Esophagus muscularis mucosa (tissue), 4 donors: ENCODE measurements at places on chromosomes 11 and 22. TPM values are rescaled to one million over a fixed set of nuclear protein-coding genes. Genes with fewer than 3 reads are reported as not detected.

The CD6 gene
- total RNA-seq, result 1.3 TPM

The C11orf21 gene
- 1.2 TPM for total RNA-seq

The SYCE3 gene
- total RNA-seq, result not detected

The OR5P2 gene
- not detected for total RNA-seq

DNA sequence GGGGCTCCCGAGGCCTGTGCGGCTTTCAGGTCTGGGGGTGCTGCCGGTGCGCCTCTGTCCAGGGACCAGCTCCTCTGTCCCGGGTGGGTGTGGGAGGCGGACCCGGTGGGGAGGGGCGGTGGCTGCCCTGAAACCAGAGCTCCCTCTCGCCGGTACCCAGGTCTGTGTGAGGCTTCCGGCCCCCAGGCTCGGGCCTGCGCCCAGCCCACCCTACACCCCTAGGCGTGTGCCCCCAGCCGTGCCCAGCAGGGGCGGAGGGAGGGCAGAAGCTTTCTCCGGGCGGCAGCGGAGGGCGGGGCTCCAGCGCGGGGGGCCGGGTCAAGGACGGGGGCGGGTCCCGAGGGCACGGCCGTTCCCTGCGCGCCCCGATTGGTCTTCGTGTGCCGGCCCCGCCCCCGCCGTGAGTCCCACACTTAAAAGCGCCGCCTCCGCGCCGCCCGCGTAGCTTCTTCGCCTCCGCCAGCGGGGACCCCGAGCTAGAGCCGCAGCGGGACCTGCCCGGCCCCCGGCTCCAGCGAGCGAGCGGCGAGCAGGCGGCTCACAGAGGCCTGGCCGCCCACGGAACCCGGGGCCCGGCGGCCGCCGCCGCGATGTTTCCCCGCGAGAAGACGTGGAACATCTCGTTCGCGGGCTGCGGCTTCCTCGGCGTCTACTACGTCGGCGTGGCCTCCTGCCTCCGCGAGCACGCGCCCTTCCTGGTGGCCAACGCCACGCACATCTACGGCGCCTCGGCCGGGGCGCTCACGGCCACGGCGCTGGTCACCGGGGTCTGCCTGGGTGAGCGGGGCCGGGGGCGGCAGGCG lies 616 bp downstream of the PNPLA2 start:
- DNase-seq, result peak; percentile 96

GRCh38 chr11:64867748-64868462 lies 10.5 kb downstream of the EHD1 start:
- DNase-seq, result no peak

DNA sequence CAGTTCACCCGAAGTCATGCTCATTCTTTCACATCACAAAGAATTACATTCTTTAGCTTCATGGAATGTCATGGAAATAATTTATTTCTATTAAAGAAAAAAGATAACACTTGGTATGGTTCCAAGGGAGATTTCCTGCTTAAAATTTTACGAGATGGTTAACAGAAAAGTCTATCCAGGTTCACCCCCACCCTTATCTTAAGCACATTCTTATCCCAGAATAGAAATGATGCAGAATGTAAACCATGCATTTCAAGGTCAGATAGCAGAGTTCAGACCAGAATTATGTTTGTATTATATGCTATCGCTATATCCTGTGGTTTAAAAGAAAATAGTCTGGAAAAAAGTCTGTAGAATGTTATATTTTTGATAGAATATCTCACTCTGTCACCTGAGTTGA lies 58.7 kb downstream of the GAS2 start:
- no peak for DNase-seq

GRCh38 chr11:20840341-20840740 lies 171.0 kb downstream of the NELL1 start:
- no peak for DNase-seq

- DNase-seq, result no peak
These were observed 32.5 kb upstream of the CFAP300 start for GRCh38 chr11:102014756-102015155.

- DNase-seq, result no peak
These were observed 59.5 kb downstream of the TTC17 start for GRCh38 chr11:43418197-43418596.

DNA sequence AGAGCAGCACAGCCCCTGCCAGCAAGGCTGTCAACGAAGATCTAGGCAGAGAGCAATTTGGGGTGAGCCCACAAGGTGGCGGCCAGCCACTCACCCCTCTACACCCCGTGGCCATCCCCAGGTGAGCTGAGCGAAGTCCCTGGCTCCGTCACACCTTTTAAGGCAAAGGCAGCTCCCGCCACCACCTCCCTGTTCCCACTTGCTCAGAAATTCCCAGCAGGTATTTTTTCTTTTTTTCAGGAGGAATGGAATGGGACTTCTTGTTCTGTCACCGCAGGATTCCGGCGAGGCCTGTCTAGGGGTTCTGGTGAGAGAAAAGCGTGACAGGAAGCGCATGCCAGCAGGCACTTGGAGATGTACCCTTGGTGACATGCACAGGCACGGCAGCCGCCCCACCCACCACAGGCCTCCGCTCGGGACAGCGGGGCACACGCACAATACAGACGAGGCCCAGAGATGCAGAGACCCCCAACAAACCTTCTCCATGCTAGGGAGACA lies 10.0 kb downstream of the RPL3 start:
- no peak for DNase-seq

DNA sequence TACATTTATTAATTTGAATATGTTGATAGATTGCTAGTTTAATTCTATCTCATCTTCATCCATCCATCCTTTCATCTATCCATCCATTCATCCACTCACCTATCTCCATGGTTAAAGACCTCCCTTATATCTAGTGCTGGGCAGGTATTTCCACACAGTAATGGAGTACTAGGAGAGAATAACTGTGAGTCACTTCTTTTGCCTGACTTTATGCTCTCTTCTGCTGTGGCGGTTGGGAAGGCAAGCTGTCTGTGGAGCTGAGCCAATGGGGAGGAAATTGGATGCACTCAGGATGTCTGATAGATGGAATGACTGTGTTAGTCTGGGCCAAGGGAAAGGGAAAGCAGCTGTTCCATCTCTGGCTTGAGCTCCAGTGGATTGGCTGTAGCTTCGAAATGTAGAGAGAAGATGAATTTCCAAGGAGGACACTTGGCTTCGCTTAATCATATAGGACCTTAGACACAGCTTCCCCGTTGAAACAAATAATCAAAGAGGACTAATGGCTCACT lies 60.3 kb downstream of the NELL1 start:
- DNase-seq, result no peak

DNA sequence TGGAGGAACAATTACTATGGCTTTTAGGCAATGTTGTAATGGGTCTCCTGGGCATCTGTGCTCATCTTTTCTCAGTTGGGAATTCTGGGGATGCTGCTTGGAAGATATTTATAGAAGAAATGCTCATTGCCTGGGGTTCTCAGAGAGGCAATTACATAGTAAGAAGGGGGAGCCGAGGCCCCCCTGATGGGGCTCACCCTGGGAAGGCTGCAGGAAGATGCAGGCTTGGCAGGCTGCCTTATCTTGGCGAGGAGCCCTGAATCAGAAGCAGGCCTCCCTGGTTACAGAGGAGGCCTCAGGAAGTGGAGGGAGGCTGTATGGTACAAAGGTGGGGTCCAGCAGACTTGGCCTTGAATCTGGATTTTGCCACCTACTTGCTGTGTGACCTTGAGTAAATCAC lies 60.6 kb upstream of the CRYBB3 start:
- no peak for DNase-seq

GRCh38 chr11:42674436-42674835 lies 637.4 kb upstream of the API5 start:
- no peak for DNase-seq

DNA sequence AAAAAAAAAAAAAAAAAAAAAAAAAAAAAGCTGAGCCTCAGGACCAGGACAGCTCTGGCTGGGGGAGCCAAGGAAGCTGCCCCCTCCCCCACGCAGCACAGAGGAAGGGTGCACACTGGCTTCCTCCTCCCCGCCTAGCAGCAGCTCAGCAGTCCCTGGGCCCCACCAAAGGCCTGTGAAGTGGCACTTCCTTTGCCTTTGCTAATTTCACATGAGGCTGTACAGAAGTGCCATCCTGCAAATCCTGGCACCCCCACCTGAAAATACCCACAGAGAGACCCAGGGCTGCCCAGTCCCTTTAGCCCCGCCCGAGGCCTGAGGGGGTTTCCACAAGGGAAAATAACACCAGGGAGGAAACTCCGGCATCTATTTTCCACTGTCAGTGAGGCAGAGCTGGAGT lies 3.9 kb downstream of the RHOG start:
- DNase-seq, result no peak

GRCh38 chr11:2591805-2592204 lies 108.0 kb downstream of the KCNQ1OT1 start:
- DNase-seq, result no peak

DNA sequence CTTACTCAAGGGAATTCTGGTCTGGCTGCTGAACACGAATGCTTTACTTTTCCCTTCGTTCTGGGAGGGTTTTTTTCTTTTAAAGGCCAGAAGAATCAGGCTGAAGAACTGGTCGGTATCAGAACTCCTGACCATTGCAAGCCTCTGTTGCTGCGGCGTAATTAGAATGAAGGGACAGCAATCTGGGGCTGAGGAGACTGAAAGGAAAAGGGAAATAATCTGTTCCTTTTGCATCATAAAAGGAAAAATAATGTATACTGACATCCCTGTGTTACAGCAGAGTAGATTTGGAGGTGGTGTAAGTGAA lies 670 bp downstream of the SC5D start:
- no peak for DNase-seq

- DNase-seq, result no peak
These were observed 418.2 kb downstream of the METTL15 start for GRCh38 chr11:28526406-28526751.

GRCh38 chr11:74574563-74574962 lies 17.8 kb upstream of the POLD3 start:
- no peak for DNase-seq

- DNase-seq, result no peak
These were observed 69.6 kb upstream of the TEAD1 start for GRCh38 chr11:12604557-12605153.

DNA sequence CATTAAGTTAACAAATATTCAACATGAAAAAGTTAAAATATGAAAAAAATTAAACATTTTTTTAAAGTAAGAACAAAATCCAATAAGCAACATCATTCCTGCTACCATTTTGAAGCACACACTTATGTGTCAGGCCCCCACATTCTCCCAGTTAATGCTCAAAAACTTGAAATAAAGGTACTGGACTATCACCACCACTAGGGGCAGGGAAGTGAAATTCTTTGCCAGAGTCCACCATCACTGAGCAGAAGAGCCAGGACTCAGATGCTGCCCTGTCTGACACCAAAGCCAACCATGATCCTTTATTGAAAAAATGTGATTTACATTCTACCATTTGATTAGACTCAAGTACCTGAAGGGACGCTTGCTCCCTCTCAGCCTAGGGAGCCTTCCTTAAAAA lies 39.1 kb downstream of the PITPNB start:
- no peak for DNase-seq

DNA sequence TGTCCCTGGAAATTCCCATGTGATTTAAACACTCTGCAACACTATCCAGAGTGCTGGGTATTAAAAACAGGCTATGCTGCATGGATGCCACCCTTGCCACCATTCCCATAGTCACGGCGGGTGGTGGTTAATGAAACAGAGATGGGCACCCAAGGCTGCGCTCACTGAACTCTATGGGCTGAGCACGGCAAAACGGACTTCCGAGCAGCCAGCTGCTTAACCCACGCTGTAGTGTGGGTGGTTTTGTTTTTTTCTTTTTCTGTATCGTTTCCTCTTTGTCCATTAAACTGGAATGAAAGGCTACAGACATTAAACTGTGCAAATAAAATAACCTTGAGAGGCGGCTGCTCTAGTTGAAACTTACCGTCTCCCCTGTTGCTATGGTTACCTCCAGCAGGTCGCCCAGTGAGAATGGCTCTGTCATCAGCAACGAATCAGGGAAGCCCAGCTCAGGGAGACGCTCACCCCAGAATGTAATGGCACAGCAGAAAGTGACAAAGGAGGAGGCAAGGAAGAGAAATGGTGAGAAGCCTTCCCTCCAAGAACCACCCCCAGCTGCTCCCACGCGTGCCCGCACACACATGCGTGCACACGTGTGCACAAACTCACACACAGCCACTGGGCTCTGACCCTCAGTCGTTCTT lies 102.1 kb downstream of the C11orf91 start:
- no peak for DNase-seq
